Activated CD8-positive, alpha-beta memory T cell treated with anti-CD3 and anti-CD28 coated beads, Interleukin-2, amount 50 U/mL, for 48 hours (primary cell): ENCODE measurements at places on chromosomes 11 and 22.

DNA sequence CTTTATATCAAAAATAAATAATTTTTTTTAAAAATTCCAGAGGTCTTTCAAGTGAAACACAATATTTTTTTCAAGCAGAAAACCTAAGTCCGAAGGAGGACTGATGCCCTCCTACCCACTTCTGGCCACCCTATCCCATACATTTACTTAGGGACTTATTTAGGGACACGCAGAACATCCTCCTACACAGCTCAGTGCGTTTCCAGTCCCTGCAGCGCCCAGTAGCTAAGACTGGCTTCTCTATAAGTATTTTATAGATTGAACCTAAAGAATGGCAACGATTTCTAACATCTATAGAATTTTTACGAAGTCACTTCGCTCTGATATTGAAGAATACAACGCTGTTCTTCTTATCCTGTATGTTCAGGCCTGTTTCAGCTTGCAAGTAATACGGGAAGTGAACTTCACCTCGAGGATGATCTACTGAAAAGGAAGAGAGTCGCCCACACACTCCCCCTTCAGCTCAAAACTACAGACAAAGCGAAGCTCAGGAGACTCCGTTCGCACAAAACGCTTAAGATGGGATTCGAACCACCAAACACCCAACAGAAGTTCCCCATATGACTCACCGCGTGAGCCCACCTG, 328 bp downstream of the CHEK2 start:
- no peak for DNase-seq

DNA sequence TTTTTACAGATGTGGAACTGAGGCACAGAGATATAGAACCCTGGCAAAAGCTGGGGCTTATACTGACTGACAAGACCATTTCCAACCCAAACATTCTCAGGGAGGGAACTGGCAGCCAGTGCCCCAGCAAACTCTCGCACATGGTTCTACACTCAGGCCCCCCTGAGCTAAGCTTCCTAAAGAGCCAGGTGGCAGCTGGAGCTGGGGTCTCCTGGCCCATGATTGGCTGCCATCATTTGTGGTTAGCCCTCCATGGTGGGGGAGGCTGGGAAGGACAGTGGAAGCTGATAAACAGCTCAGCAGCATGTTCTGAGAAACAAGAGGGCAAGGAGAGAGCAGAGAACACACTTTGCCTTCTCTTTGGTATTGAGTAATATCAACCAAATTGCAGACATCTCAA, at the start of gene RAG1:
Gene RAG1, plus strand, starts transcription at position 314 of the 400 bp plus-strand sequence. CDS start 5,298 bp downstream, outside the sequence.
- DNase-seq: no peak

- DNase-seq: no peak
Observed at GRCh38 chr11:117303101-117303500, 12.0 kb downstream of the BACE1-AS start.

DNA sequence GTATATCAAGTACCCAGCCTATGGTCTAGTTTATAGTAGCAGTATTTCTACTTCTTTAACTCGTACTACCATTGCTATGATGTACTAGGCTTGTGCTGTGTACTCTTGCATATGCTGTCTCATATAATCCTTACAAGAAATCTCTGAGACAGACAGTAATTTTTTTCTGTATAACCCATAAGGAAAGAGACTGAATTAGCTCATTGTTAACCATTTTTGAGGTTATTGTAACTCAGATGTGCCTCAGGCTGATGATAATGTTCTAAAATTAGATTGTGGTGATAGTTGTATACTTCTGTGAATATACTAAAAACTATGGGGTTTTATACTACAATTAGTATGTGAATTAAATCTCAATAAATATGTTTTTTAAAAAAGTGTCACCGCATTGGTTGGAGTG, 112.2 kb upstream of the RRM1 start:
- DNase-seq: no peak

- no peak for DNase-seq
Observed at GRCh38 chr11:96185220-96185768, 157.7 kb downstream of the MAML2 start.

DNA sequence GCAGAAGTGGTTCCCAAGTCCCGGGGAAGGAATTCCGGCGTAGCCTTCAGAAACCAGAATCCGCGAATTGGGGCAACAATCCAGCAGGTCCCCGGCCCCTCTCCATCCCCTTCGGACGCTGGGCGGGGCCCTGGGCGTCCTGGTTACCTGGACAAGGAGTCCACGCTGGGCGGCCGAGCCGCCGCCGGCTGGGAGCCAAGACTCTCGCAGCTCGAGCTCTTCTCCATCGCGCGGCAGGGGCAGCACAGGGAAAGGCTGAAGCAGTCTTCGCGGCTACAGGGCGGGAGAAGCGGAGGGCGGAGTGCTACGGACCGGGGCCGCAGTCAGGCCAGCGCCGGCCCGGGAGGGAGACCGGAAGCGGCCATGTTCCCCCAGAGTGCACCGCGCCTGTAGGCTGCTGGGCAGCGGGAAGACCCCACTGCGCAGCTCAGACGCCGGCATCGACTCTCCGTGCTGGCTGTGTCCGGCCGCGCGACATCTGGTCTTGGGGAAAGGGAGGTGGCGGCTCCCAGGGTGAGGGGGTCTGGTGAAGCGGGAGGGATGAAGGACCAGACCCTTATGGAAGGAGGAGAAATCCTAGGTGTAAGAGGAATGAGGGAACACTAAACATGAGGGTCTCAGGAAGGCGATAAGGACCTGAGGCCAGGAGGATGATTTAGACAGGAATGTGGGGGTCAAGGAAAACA, at the start of gene MTMR2:
Gene MTMR2, minus strand, starts transcription at position 380 of the 686 bp plus-strand sequence. Its CDS starts 153 bp downstream, at position 227.
- peak; percentile 85 for DNase-seq

GRCh38 chr22:32565002-32565339, 90.4 kb downstream of the FBXO7 start:
- no peak for DNase-seq

DNA sequence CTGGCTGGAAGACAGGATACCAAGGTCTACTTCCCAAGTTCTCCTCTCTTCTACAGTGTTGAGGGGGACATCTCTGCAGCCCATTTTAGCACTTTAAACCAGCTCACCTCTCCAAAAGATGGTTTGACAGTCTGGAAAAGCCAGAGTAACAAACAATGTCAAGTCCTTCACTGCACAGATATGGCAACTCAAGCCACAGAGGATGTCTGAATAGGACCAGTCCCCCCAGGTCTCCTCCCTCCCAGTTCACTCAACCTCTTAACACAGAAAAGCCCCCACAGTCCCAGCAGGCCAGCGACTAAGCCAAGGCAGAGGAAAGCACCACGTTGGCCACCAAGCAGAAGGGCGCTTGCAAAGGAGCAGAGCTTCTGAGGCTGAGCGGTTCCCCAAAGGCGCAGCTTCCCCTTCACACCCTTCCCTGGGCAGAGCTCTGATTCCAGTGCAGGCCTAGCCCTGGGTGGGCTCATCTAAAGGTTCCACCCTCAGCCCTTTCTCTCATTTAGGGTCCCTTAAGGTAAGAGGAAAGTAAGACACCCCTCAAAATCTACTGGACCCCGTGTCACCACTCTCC, 62.7 kb downstream of the PAK1 start:
- peak; percentile 67 for DNase-seq

- no peak for DNase-seq
Observed at GRCh38 chr11:1869427-1870325, 16.8 kb downstream of the LSP1 start.

DNA sequence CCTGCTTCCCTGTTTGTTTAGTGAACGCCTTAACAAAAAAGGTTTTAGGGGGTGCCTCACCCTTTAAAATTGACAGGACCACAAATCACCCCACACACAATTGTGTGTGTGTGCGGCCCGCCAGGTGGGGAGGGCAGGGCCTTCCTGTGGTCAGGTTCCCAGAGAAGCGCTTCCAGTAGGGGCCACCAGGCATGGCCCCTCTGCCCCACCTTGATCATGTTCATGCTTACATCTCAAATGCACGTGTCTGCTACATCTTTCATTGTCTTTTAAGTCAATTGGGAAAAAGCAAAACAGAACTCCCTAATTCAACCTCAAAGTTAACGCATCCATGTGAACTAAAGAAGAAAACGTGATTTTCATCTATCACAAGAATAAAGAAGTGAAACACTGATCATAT, 1335.3 kb downstream of the TBC1D22A start:
- DNase-seq: no peak

GRCh38 chr11:10294290-10294953, 403 bp upstream of the SBF2 start:
- DNase-seq: no peak

GRCh38 chr11:100105982-100106358, 581.1 kb upstream of the ARHGAP42 start:
- DNase-seq: no peak

DNA sequence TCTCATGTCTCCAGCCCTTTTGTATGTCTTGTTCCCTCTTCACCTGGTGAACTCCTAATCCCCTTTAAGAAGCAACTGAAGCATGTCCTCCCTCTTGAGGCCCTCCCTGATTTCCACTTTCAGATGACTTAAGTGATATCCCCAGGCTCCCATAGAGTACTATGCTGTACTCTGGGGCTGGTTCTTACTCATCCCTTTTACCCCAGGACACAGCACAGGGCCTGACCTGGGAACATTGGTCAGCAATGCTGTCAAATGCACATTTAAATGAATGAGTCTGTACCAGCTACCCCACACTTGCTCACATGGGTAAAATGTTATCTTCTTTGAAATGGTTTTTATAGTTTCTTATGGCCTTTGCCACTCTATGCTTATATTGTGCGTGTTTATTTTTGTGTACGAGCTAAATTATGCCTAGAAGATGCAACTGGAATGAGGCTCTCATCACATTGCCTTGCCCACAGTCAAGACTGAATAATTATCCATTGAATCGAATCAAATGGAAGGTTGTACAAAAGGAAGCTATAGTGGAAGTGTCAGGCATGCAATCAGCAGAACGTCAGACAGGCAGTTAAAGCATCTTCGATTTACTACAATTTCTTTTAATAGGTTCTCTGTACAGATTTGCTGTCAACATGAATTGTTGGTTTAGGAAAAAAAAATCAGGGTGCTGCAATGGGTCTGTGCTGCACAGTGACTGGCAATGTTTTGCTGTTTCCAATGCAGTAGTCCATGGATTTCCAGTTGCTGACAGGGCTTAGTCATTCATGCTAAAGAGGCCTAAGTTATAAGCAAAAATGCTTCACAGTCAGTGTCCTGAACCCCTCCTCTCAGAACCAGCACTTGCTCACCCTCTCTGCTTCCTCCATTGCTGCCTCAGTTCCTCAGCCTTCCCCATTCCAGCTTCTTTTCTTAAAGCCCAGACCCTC, 79.5 kb downstream of the PARVA start:
- DNase-seq: no peak
